Midbrain (tissue), 1 donor: ENCODE measurements at places on chromosomes 11 and 22.

GRCh38 chr22:38859581-38860282, 12.3 kb downstream of the CBX6 start:
- no peak for DNase-seq

- no peak for DNase-seq
Measured at GRCh38 chr11:77560605-77561004, 29.1 kb upstream of the AQP11 start.

DNA sequence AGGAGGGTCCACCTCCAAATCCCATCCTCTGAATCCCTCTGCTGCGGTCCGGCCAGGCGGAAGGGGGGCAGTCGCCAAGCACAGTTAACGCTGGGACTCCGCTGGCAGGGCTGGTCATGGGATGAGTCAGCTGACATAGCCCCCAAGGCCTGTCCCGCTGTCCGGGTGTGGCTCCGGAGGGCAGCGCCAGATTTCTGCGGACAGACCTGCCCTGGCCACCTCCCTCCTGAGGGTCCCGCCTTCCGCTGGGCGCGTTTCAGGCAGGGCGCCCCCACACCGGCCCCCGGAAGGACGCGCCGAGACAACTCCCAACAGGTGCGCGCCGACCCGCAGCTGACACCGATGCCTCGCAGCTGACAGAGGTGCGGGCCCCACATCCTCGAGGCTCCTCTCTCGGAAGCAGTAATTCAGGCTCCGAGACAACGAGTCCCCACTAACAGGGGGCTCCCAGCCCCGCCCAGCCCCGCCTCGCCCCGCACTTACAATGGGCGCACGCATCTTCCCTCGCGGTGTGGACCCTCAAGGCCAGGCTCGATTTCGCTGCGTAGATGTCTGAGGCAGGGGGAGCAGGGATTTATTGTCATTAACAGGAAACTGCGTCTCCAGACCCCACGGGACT, 607 bp downstream of the PLAAT3 start:
- peak; percentile 85 for DNase-seq

GRCh38 chr11:1892116-1892515, 421 bp upstream of the PRR33 start:
- no peak for DNase-seq

DNA sequence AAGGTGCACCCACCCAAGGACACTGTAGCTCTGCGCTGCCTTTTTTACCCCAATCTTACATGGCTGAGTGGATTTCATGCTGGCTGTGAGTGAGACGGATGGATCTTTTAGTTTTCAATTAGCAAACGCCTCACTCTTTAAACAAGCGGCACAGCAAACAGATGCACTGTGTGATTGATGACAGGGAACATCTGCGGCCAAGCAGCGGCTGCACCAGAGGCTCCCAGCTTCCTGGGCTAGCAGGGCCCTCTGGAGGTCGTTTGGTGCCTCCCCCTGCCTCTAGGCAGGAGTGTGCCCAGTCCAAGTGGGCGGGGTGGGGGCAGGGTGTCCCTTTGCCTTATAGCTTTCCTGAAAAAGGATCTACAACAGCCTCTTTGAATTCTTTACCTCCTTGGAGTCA, 2.1 kb upstream of the DRD2 start:
- DNase-seq = no peak

DNA sequence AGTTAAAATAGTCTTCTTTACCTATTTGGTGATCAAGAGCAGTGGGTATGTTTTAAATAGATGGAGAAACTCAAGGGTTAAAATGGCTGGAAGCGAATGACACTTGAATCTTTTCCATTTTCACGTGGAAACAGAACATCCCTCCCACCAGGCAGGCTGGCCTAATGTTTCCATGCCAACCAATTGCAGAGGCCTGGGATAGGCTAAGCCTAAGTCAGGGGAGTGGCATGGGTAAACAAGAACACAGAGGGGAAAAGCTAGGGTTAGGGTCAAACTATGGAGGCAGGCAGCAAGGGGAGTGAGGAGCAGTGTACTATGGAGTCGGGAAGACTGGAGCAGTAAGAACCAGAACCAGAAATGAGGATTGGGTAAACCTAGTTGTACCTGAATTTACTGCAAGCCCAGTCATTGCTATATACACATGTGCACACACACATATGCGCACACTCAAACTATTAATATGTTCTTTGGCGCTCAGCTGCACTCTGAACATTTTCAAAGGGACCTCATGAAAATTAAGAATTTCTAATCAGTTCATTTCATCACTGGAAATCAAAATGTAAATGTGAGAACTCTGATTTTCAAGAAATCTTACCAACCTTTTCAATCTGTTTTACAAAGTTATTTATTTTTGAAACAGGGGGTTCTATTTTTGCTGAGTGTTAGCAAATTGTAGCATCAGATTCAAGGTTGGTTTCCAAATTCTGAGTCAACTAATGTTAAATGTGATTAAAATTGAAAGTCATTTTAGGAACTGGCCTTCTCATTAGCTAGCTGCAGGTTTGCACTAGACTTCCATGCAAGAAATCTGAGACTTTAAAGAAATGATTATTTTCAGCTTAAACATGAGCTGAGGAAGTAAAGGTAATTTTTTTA, 327.0 kb upstream of the CCDC90B start:
- DNase-seq = no peak

- DNase-seq = no peak
Measured at GRCh38 chr11:131186629-131187101, 183.8 kb upstream of the NTM start.

GRCh38 chr11:41286751-41287150, 172.7 kb downstream of the LRRC4C start:
- DNase-seq = no peak

DNA sequence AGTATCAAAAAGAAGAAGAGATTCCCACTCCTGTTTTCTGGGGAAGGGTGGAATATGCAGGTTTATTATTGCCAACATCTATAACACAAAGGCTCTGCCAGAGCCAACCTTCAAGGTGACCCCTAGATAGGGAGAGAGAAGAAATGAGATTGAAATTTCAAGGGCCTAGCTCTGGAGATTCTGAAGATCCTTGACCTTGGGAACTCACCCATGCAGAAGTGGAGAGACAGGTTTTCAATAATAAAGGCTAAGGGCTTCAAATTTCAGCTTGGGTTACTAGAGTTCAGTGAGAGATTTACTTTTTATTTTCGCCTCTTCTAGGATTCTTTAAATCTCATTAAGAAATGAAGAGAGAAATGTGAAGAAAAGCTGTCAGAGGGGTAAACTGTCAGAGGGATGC, 98.4 kb downstream of the CD44 start:
- no peak for DNase-seq

GRCh38 chr11:108614086-108614485, 20.5 kb upstream of the EXPH5 start:
- no peak for DNase-seq

- DNase-seq = no peak
Measured at GRCh38 chr11:78825591-78826020, 250.9 kb upstream of the NARS2 start.
